ENCODE measurements at places on chromosomes 3 and 15.

- DNase-seq = peak; percentile 95
Observed at GRCh38 chr15:88649286-88649733, 10.5 kb downstream of the ISG20 start.

GRCh38 chr15:78949461-78949860, 4.6 kb upstream of the CTSH start:
- DNase-seq = no peak

DNA sequence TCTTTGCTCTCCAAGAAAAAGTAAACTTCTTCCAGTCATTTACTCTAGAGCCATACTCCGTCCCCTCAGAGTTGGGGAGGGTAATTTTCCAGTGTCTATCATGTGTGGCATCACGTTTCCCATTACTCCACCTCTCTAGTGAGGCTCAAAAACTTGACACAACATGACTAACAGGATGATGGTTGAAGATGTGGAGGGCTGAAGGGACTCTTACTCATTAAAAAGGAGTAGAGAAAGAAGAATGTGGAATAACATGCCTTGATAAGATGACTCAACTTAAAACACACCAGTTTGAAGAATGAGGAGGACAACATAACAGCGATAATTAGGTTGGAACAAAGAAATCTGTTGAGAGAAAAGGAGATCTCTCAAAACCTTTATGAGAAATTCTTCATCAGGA, 894.3 kb downstream of the OTOL1 start:
- DNase-seq = peak; percentile 80

- no peak for DNase-seq
Observed at GRCh38 chr15:76517910-76518309, 181.3 kb downstream of the ISL2 start.

GRCh38 chr3:128484404-128485281, 8.4 kb downstream of the GATA2 start:
- DNase-seq = no peak

DNA sequence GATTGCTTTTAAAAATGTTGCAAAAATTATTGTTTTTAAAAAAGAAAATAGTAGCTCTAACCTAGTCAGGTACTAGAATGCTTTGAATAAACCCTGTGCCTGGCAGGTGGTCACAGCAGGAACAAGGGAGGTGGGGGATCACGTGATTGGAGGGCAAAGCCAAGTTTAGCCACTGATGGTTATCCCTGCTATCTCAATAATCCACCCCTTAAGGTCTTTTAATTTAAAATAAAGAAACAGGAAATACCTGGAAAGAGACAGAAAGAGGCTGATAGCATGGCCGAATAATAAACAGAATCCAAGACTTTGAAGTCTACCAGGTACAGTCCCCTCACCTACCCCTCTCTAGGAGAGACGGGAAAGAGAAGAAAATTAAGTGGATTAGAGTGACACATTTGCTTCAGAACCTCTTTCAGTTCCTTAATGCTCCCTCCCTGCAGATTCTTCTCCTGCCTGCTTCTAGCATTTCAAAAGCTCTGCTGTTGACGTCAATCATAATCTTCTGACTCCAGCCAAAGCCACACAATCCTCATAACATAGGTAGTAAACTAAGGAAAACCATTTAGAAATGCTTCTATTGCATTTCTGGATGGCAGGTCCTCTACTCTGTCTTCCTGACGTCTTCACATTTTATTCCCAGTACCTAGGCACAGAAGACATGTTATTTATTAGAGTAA, 303.4 kb upstream of the MME start:
- DNase-seq = no peak

DNA sequence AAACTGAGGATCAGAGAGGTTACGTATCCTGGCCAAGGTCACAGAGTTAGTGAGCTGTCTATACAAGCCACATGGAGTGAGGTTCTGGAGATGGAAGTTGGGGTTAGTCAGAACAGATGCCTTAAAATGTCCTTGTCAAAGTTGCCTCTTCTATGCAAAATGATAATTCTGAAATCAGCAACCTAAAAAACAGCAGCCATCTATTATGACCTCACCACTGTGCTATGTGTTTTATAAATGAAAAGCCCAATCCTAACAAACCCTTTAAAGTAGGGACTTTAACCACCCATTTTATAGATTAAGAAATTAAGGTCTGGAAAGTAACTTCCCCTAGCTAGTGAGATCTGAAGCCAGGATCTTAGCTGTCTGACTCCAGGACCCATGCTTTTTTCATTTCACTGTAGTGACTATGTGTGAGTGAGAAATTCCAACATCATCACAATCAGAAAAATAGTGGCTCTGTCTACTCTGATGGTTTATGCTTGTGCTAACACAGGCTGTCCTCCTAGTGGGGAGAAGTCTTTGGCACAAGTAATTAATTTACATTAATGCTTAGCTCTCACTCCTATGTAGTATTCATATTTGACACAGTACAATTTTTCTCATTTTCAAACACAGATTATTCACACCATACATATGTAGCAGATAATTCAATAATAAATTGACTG, 143.6 kb downstream of the ANO10 start:
- DNase-seq = no peak

DNA sequence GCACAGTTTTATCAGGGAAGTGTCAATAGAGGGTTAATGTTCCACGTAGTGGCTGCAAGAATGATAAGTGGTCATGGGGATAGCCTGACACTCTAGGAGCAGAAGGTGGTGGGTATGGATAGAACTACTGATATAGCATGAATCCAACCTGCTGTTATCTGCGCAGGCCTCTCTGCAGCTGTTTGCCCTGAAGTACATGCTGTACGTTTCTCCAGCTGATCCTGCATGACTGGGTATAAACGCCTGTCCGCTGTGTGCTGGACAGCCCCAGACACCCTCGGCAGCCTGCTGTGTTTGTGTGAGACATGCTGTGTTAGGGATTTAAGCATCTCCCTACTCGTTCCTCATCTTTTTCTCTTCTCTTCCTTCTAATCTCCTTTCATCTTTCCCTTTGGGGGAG, 87.1 kb downstream of the LPP start:
- no peak for DNase-seq

GRCh38 chr3:21274079-21274571, 476.9 kb downstream of the ZNF385D start:
- DNase-seq = peak; percentile 65

GRCh38 chr3:3559786-3560185, 239.4 kb upstream of the LRRN1 start:
- no peak for DNase-seq

- no peak for DNase-seq
Observed at GRCh38 chr15:74580538-74581350, 34.9 kb upstream of the CLK3 start.

DNA sequence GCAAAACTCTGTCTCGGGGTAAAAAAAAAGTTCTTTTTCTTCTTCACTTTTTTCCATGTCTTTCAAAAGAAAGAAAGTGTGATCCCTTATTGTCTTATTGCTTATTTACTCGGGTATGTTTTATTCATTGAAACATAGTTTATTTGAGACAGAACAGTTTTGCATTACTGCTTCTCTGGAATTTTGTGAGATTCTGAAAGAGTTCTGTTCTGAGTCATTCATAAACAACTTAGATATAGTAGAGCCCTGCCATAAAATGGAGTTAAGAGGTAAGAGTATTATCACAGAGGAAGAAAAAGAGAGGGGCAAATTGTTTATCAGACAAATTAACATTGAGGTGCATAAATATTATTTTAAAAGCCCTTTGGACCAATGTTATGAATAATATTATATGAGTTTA, 522.2 kb downstream of the ROBO2 start:
- DNase-seq = no peak

DNA sequence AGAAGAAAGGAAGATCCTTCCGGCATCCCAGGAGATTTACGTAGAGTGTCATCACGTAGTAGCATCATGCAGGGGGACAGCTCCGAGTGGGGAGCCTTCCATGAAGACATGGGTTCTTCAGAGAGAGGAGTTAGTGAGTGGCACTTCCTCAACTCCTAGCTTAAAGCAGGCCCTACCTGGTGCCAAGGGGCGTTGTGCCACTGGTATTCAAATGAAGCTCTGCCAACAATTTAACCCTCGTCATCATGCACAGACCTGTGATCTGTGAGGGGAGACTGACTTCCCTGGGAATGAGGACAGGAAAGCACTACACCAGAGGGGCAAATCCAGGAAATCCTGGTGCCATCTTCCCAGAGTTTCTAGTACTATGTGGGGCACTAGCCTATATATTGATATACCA, 59.0 kb downstream of the TMEM266 start:
- no peak for DNase-seq

- no peak for DNase-seq
Observed at GRCh38 chr3:46276497-46277099, 34.3 kb downstream of the CCR3 start.

- no peak for DNase-seq
Observed at GRCh38 chr3:143433787-143434378, 314.3 kb downstream of the CHST2 start.

- DNase-seq = peak; percentile 38
Observed at GRCh38 chr3:70488131-70488530, 175.7 kb upstream of the MDFIC2 start.

- no peak for DNase-seq
Observed at GRCh38 chr3:17133632-17134545, 249.1 kb downstream of the PLCL2 start.

- DNase-seq = peak; percentile 88
Observed at GRCh38 chr15:36831125-36831903, 251.9 kb downstream of the CDIN1 start.

GRCh38 chr15:79339588-79340314, 28.8 kb downstream of the TMED3 start:
- peak; percentile 46 for DNase-seq

GRCh38 chr3:85075663-85076062, 116.9 kb downstream of the CADM2 start:
- DNase-seq = no peak
